Mammary epithelial cell (primary cell): ENCODE measurements at places on chromosomes 11 and 22. TPM values are rescaled to one million over a fixed set of nuclear protein-coding genes. Genes with fewer than 3 reads are reported as not detected.

Gene GAL3ST1
- total RNA-seq: not detected

Gene SUSD2
- 1.5 and 2.8 TPM in 2 replicates for total RNA-seq

Gene E2F8
- 0.27 and 3.4 TPM in 2 replicates for total RNA-seq

GRCh38 chr11:44548032-44548695 is 17.3 kb upstream of the CD82 start:
- no peak for DNase-seq

DNA sequence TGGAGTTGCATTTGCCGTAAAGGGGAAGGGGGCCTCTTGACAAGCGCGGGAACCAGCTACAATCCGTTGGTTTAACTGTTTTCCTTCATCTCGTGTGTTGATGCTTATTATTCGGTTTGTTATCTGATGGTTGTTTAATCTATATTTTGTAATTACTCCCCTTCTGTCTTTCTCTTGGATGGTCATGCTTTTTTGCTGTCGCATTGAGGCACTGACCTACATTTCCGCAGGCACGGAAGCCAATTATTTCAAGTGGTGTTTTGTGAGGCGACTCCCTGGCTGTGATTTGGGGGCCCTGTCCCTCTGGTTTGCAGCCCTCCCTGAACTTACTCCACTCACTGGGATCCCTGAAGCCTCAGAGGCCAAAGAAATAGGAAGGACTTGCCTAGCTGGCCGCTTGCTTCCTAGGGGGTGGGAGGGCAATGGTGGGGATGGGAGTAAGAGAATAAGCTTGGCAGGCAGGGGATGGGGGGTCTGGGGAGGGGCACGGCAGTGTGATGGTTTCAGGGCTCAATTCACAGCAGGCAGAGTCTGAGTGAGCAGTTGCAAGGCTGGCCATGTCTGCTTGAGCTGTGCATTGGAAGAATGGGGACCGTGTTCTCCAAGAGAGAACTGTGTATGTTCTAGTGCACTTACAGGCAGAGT is 165.8 kb upstream of the B3GAT1 start:
- DNase-seq: no peak

- no peak for DNase-seq
Measured at GRCh38 chr22:49152127-49152938, 675.3 kb downstream of the BRD1 start.

GRCh38 chr11:110564676-110565356 is 135.1 kb downstream of the FDX1 start:
- DNase-seq: no peak

DNA sequence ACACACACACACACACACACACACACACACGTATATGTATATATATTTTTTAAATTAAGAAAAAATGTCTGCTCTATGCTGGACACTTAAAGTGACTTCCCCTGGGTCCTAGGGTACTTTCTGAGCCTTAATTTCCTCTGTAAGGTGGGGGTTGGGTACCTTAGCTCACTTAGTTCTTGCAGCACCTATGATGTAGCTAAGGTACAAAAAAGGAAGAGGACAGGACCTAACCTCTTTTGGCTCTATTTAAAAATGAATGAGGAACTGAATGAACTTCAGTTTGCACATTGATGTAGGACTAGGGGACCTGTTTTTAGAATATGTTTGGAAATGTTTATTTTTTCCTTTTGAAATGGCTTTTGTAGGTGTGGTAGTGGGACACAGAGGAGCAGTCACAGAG is 11.1 kb downstream of the SREBF2 start:
- DNase-seq: no peak

GRCh38 chr11:80502511-80502910 is 1061.7 kb upstream of the TENM4 start:
- DNase-seq: no peak

DNA sequence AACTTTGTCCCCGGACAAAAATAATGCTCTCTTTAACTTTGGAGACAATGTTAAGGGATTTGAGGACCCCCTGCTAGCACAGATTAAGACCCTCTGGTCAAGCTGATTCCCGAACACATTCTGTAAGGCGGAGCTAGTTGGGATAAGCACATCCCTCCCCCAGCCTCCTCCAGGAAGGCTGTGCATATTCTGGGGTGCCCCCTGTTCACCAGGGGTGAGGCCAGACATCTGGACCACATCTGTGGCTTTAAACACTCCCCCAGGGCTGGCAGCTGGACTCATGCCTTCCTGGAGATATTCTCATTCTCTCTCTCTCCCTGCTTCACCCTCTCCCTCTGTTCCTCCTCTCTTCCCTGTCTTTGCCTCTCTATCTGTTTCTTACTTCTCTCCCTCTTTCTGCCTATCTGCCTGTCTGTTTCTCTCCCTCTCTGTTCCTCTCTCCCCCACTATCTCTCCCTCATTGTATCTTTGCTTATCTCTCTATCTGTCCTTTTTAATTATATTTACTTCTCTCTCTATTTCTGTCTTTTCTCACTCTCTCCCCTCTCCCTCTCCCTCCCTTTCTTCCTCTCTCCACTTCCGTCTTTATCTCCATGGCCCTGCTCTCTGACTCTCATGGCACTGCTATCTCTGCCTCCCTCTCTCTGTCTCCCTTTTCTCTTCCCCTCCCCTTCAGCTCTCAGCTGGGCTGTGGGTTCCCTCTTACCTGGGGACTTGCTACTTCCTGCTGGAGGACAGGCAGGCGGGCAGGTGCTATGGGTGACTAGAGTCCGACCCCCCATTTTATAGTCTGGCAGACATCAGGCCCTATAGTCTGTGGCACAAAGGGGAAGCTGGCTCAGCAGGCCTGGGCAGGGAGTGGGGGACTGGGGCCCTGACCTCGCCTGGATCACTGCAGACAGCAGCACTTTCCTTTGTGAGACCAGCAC is at the start of gene CRYBB1:
Gene CRYBB1, minus strand, starts transcription at position 757 of the 929 bp plus-strand sequence. CDS start 1,708 bp downstream, outside the sequence.
- DNase-seq: no peak

DNA sequence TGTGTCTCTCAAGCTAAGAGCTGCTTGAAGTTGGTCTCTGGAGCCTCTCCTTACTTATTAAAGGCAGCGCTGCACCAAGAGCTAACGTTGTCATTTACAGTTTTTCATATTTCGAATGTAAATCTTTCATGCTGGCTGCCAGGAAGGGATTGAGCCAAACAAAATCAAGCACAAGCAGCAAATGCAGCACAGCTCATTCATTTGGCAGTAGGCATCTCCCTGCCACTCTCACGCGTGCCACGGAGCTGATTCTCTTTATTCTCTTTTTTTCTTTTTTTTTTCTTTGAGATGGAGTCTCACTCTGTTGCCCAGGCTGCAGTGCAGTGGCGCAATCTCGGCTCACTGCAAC is 1.4 kb upstream of the VEGFB start:
- DNase-seq: no peak

- peak; percentile 99 for DNase-seq
Measured at GRCh38 chr11:9568854-9569587, 4.4 kb upstream of the WEE1 start.

DNA sequence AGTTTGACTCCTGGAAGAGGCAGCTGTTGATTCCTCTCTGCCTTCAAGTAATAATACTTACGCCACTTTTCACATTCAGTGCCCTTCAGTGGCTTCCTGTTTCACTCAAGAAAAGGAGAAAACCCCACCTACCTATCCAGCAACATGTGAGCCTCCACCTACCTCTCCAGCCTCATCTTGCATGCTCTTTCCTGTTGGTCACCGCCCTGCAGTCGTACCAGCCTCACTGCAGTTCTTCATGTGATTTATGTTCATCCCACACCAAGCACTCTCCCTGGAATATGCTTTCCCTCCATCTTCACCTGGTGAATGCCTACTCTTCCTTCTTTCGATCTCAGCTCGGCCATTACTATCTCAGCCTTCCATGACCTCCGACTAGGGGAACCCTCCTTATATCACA is 21.8 kb upstream of the YWHAH start:
- no peak for DNase-seq

DNA sequence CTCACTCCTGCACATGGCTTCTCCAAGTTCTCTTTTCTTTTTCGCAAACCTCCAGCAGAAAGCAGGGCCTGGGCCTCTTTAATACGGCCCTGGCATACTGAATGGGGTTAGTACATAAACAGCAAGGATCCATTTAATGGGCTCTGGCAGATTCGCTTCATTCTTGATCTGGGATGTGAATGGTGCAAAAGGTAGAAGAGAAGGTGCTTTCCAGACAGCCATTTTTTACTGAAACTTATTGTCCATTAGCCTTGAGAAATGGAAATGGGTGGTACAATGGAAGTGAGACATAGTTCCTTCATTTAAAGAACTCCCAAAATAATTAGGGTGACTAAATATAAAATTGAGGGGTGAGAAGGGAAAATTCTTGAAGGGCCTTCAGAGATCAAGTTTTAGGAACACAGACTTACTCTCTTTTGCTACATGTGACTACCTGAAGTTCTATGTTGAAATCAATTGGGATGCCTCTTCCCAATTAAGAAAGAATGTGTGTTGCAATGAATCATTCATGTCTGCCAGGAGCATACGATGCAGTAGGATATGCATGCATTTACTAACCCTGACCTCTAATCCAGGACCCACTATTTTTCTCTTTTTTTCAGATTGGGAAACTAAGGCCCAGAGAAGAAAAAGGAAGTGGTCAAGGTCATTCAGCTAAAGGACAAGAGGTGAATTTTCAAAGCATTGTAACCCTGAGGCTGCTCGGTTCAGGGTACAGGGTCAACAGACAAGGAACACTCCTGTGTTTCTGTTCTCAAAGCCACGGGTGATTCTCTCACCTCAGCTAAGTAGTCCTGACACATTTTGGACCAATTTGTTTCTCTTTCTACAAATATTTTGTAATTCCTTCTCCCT is 144.1 kb downstream of the BBOX1 start:
- peak; percentile 30 for DNase-seq

- no peak for DNase-seq
Measured at GRCh38 chr11:111253131-111253530, 7.6 kb downstream of the POU2AF2 start.

DNA sequence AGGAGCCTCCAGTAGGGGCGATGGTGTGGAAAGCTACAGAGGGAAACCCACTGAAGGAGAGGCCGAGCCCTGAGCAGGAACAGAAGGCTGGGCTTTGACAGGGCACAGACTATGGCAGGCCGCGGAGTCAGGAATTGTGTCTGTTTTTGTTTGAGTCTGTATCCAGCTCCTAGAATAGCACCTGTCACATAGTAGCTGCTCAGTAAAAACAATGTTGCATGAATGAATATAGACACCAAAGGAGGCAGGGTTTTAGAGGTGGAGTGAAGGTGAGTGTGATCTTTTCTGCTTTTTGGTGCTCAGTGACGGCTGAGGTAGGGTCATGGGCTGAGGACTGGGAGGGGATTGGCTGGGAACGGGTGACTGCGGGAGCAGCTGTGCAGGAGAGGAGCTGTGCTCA is 18.5 kb upstream of the APOBEC3A start:
- no peak for DNase-seq

DNA sequence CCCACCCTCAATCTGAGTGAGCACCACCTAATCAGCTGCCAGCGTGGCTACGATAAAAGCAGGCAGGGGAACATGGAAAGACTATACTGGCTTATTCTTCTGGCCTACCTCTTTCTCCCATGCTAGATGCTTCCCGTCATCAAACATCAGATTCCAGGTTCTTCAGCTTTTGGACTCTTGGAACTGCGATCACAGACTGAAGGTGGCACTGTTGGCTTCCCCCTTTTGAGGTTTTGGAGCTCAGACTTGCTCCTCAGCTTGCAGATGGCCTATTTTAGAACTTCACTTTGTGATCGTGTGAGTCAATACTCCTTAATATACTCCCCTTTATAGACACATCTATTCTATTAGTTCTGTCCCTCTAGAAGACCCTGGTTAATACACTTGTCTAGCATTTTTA is 543.7 kb upstream of the RAG2 start:
- DNase-seq: peak; percentile 4
